ENCODE measurements at places on chromosomes 2 and 18. TPM values are rescaled to one million over a fixed set of nuclear protein-coding genes. Genes with fewer than 3 reads are reported as not detected.

The ATAD2B gene
- polyA plus RNA-seq, result 17.2 TPM

The SPP2 gene
- polyA plus RNA-seq, result 0.51 TPM

The NAT8 gene
- 1.5 TPM for polyA plus RNA-seq

The PDE1A gene
- 8.7 TPM for polyA plus RNA-seq

The TIMM21 gene
- polyA plus RNA-seq, result 71.8 TPM

All from spinal cord (tissue), 10 donors.